Cardiac muscle cell (in vitro differentiated cells and primary cell): ENCODE measurements at places on chromosomes 7 and 10. TPM values are rescaled to one million over a fixed set of nuclear protein-coding genes. Genes with fewer than 3 reads are reported as not detected.
A peak's percentile ranks its signal among the peaks of the same experiment; 100 is the strongest.

FBXL13 gene
- 1.8 and 2.2 TPM in 2 replicates for total RNA-seq

ITPRID1 gene
- total RNA-seq, result not detected in 2 replicates

DNA sequence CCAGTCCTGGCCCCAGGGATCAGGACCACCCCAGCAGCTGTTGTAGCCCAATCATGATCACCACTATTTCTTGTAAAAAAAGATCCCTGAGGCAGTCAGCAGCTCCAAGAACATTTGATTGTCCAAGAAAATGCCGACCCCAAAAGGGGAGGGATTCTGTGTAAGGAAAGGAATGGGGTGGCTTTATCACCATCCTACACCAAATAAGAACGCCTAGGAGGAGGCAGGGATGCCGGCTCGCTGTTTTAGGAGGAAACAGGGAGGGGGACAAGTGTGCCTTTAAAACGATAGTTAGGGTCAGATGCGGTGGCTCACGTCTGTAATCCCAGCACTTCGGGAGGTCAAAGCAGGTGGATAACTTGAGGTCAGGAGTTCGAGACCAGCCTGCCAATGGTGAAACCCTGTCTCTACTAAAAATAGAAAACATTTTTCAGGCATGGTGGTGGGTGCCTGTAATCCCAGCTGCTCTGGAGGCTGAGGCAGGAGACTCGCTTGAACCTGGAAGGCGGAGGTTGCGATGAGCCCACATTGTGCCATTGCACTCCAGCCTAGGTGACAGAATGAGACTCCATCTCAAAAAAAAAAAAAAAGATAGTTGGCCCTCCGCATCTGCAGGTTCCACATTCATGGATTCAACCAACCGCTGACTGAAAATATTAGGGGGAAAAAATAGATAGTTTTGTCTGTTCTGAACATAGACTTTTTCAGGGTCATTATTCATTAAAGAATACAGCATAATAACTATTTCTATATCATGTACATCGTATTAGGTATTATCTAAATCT lies 63.6 kb downstream of the PDIA4 start:
- no peak for DNase-seq

DNA sequence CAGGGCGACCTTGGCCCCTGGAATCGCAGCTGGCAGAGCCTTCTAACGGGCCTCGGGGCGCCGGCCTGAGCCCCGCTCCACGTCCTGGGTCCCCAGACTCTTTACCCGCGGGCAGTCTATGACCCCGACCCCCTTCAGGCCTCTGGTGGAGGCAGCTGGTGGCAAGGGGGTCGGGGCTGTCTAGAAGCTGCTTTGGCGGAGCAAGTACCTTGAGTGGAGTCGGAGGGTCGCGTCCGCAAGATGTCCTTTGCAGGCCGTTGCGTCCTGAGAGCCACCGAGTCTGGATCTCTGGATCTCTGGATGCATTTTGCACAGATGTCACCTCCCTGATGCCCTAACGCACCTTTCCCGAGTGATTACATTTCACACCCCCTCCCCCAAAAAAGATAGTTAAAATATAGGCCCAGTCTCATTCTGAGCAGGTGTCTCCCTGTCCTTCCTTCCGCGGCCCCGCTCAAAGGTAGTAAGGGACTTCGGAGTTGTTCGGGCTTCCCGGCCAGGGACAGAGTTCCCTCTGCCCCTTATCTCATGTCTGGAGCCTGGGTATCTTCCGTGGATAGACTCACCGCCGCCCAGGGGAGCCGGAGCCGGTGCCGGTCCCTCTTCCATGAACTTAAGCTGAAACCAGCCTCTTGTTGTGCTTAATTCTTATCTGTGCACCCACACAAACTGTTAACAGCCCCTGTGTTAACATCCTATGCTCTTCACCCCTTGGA lies 457 bp downstream of the ACADSB start:
- DNase-seq, result peak; percentile 43

DNA sequence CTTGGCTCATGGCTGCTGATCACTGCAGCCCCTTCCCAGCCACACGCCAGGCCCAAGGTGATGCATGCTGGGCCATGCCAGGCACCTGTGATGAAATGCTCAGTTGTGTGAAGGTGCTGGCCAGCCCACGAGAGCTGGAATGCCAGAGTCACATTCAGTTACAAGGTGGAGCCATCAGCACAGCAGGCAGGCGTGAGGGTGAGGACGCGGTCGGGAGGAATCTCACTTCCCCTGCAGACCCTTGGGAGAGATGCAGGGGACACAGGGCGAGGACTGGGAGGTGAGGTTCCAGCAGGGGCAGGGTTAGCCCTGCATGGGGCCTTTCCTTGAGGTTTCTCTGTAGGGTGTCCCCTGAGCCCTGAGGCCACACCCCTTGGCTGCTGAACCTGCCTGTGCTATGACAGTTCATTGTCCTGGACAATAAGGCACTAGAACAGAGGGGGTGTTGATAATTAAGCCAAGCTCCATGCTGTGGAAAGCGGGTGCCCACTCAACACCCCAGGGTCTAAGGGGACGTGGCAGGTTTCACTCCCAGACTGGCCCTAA lies 82.4 kb downstream of the ADARB2 start:
- no peak for DNase-seq

DNA sequence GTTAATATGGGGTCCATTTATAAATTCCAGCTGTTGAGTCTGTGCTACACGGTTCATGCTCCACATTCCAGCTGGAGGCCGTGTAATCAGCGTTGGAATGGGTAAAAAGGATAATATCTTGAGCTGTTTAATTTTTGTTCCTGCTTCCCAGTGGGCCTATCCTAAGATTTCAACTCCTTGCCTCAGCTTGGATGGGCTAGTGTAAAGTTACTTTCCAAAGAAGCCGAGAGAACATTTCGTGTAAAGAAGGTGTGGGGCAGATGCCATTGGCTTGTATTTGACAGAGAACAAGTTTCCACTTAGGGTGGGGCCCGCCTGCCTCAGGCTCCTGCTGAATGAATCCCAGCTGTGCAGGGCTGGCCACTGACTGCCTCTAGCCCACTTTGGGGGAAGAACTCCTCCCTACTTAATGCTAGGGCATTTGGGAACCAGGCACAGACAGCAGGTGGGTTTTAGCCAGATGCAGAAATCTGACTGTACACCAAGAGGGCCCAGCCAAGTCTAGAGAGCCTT lies 125.9 kb upstream of the LYZL2 start:
- no peak for DNase-seq

GRCh38 chr10:86329093-86329710 lies 37.4 kb downstream of the GRID1 start:
- no peak for DNase-seq

- no peak for DNase-seq
These were observed 100.0 kb downstream of the RNF216 start for GRCh38 chr7:5681423-5681822.

- no peak for DNase-seq
These were observed 31.9 kb upstream of the C10orf53 start for GRCh38 chr10:49647554-49647953.

DNA sequence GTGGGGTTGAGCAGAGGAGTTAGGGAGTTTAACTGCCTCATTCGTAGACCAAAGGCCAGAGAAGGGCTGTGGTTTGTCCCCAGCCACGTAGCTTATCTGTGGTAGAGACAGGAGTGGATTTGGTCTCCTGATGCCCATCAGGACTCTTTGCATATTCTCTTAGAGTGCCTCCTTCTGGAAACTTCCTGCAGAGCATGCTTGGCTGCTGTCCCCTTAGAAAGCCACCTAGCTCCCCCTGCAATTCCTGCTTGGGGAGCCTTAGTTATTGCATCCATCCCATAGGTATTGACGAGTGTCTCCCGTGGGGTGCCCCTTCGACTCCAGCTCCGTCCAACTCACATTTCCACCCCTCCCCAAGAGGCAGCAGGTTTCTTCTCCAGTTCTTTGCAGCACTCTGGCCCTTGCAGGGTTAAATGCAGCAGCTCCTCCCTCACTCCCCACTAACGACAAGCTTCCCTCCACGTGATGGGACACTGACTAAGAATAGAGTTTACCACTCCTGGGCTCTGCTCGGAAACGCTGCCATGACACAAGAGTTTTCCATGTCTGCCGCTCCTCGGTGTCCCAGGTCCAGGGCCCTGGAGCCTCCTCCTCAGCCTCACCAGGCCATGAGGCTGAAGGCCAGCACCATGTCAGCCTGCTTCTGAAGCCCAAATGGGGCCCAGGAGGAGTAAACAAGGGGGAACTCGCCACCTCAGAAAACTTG lies 147.8 kb upstream of the UNC5B start:
- peak; percentile 84 for DNase-seq

GRCh38 chr7:141696348-141696747 lies 5.6 kb downstream of the DENND11 start:
- no peak for DNase-seq

- no peak for DNase-seq
These were observed 72.5 kb downstream of the LRRC17 start for GRCh38 chr7:102985176-102985783.

DNA sequence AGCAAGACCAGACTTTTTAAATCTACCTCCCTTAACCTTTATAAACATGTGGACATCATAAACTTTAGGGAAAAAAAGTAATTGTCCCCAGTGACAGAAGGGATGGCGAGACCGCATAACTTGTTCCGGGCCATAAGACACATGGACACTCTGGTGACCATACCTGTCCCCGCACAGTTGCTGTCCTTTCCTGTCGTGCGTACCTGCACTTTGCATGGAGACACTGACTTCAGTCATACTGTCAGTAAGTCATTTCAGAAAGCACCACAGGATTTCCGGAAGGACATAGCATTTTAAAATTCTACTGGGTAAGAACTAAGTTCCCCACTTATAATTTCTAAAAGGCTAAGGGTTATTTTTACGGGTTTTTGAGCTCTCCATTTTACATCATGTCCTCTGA lies 120.9 kb downstream of the CREB5 start:
- DNase-seq, result no peak

DNA sequence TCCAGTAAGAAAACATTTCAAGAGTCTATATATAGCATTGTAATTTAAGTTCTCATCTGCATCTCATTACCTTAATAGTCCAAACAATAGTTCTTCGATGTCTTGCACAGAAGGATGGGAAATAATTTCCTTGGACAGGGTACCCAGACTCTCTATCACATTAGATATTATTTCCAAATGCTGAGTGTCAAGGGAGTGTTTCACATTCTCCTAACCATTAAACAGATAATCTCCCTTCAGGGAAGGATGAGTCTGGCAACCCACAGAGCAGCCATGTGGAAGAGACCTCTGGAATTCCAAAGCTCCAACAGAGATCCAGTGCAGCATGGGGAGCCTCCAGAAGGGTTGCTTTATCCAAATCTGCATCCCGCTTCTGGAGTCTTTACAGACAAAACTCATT lies 89.6 kb downstream of the FZD1 start:
- DNase-seq, result no peak

DNA sequence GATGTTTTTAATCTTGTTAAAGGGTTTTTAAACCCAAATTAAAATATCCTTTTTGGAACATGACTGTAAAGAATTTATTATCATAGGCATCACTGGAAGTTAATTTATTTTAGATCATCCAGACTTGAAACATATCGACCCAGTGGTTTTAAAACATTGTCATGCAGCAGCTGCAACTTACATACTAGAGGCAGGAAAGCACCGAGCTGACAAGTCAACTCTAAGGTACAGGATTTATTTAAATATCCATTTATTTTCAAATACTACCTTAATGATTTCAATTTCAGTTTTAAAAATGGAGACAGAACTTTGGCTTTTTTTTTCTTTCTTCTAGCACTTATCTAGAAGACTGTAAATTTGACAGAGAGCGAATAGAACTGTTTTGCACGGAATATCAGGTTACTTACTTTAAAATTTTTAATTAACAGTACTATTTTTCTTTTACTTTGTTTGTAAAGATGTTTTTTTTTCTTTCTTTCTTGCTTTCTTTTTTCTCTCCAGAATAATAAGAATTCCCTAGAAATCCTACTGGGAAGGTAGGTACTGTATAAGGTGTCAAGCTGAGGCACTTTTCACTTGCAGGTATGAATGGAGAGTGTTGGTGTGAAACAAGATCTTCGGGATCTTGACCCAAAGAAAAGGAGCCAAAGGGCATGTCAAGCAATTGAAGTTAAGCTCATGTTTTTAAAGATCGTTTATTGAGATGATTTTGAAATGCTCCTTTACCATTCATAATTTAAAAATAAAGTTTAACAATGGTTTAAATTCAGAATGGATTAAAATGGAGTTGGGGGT lies 1.8 kb downstream of the COMMD3 start:
- no peak for DNase-seq

DNA sequence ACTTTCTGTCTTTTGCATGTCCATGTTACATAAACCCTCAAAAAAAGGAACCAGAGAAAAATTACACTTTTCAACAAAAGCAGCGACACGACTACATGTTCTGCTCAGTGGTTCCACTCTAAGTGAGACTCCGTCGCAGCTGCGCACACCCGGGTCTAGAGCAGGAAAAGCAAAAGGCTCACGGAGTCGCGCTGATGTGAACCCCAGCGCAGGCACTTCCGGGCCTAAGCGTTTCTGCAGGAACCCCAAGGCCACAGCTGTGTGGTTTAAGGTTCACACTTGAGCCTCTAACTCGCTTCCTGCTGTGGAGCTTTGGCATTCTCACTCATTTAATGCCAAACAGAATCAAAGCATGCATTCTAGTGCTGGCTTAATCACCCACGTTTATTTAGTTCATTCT lies 240.3 kb downstream of the DNAJB6 start:
- no peak for DNase-seq

DNA sequence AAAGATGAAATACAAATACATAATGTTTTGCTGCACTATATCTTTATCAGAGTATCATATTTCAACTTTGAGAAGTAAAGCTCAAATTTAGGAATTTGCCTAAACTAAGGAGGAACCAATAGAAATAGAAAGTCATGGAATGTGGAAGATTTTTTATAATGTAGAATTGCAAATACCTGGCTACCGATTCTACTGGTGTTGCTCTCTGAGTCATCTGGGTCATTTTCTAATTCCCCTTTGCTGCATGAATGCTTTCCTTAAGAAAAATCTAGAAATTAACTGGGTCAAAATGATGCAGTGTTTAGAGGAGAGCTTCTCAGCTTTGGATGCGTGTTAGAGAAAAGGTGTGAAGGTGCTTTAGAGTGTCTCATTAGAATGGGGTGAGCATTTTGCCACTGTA lies 568.9 kb upstream of the ANKRD30A start:
- no peak for DNase-seq

DNA sequence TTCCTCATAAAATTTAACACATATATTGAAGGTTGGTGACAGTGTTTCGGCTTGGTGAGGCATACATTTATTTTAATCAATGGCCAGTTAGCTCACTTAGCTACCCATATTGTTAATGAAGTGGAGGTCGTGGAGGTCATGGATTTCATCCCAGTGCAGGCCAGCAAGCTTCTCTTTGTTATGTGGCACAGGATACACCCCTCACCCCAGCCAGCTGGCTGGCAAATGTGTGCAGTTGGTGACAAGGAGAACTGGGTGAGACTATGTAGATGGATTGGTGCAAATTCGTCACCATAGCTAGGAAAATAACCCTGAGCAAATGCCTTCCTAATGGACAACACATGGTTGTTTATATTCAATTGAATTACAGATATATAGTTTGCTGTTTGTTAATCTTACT lies 50.5 kb upstream of the FOXP2 start:
- no peak for DNase-seq

- DNase-seq, result no peak
These were observed 20.7 kb downstream of the TSPAN13 start for GRCh38 chr7:16774294-16774693.

GRCh38 chr7:111388016-111388415 lies 174.3 kb downstream of the IMMP2L start:
- DNase-seq, result no peak

- peak; percentile 73 for DNase-seq
These were observed 150.9 kb downstream of the PRKAG2 start for GRCh38 chr7:151725844-151726651.
